ENCODE measurements at places on chromosomes 6 and 20. TPM values are rescaled to one million over a fixed set of nuclear protein-coding genes. Genes with fewer than 3 reads are reported as not detected.

The PIM1 gene
- total RNA-seq, result 6.6 TPM

The NOX3 gene
- not detected for total RNA-seq

The ADGRF4 gene
- total RNA-seq, result 0.10 TPM

The FAM83C gene
- not detected for total RNA-seq

The CAGE1 gene
- total RNA-seq, result not detected

The GCNT2 gene
- total RNA-seq, result 59.4 TPM

The ZNF391 gene
- total RNA-seq, result 6.6 TPM

The KHDC1L gene
- not detected for total RNA-seq

The APCDD1L gene
- total RNA-seq, result 5.7 TPM

The HTR1E gene
- 0.15 TPM for total RNA-seq

The ANKEF1 gene
- total RNA-seq, result 5.2 TPM

The ROMO1 gene
- total RNA-seq, result 86.9 TPM

The RBM39 gene
- total RNA-seq, result 322 TPM

The PSORS1C2 gene
- not detected for total RNA-seq

The SLC35B2 gene
- 103 TPM for total RNA-seq

The MRAP2 gene
- total RNA-seq, result 1.7 TPM

The SPATA25 gene
- total RNA-seq, result 0.85 TPM

The OOEP gene
- total RNA-seq, result not detected

The GSTA3 gene
- not detected for total RNA-seq

The TULP1 gene
- total RNA-seq, result not detected

The CST4 gene
- total RNA-seq, result not detected

The DEF6 gene
- total RNA-seq, result 0.99 TPM

The IPCEF1 gene
- 1.7 TPM for total RNA-seq
